ENCODE measurements at places on chromosomes 1 and 21. TPM values are rescaled to one million over a fixed set of nuclear protein-coding genes. Genes with fewer than 3 reads are reported as not detected.

The PTPN22 gene
- total RNA-seq = not detected

The SERTAD4 gene
- 1.1 TPM for total RNA-seq

The SLX9 gene
- total RNA-seq = 33.1 TPM

The PROK1 gene
- total RNA-seq = not detected

The B3GALT5 gene
- 1.6 TPM for total RNA-seq

The TNFRSF9 gene
- 0.60 TPM for total RNA-seq

The KIAA0040 gene
- total RNA-seq = 2.4 TPM

The TNFSF4 gene
- 1.7 TPM for total RNA-seq

GRCh38 chr1:90155721-90156487, 161.0 kb downstream of the ZNF326 start:
- DNase-seq = no peak

GRCh38 chr1:18426580-18426979, 54.1 kb upstream of the KLHDC7A start:
- no peak for DNase-seq

DNA sequence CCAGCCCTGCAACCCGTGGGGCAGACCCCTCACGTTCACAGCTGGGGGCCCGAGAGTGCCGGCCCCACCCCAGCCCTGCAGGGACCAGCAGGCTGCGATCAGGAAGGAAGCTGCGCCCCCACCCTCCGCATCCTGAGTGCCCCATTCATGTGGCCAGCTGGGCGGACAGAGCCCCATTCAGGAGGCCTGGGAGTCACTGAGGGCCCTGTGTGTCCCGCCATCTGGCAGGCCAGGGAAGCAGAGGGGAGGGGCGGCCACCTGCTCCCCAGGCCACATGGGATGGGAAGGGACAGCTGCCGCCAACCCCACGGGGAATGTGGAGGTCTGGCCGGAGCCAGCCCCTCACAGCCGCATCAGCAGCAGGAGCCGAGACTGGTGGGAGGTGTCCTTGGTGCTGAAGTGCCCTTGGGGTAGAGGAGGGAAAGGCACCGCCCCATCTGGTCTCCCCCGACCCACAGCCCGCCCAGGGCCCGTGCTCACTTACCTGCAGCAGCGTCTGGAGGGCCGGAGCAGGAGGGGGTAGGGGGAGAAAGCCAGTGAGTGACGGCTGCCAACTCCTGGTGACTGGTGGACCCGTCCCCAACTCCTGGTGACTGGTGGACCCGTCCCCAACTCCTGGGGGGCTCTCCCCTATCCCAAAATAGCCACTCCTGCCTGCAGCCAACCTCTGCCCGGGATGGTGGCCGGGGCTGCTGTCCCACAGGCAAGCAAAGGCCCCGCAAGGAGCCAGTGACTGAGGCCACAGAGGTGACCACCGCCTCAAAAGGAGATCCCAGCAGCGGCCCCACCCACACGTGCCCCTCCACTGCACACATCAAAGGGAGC, 8.7 kb downstream of the ACAP3 start:
- DNase-seq = no peak

DNA sequence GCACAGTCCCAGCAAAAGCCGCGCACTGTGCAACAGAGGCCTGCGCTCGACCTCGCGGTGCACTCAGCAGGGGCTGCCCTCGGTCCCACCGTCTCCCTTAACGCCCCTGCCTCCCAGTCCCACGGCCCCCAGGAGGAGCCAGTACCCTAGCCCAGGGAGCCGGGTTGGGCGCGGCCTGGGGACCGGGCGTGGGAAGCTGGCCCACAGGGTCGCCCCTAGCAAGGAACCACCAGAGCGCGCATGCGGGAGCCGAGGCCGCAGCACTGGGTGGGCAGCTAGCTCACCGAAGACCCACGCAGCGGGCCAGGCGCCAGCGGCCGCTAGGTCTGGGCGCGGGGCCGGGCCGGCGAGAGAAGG, 21.6 kb upstream of the ZNF678 start:
- DNase-seq = no peak

- no peak for DNase-seq
These were observed 1.2 kb upstream of the SLC25A33 start for GRCh38 chr1:9537863-9538668.

DNA sequence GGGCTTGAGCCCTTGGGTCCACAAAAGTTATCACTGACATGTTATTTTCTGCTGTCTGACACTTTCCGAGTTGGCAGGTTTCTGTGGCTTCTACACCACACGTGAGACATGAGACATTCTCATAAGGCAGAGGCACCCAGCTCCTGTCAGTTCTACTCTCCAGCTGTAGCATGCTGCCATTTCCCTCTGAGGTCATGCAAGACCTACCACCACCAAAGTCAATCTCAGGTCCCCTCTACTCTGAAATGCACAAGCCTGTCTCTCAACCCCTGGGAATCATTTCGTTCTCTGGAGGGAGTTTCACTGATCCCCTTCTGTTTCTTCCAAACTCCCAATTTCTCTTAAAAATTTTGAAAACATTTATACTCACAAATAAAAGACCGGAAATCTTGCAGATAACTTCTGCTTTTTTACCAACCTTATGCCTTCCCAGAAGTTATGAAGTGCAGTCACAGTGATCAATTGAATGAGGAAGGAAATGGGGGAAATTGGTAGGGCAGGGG, 39.5 kb upstream of the CR2 start:
- DNase-seq = no peak

DNA sequence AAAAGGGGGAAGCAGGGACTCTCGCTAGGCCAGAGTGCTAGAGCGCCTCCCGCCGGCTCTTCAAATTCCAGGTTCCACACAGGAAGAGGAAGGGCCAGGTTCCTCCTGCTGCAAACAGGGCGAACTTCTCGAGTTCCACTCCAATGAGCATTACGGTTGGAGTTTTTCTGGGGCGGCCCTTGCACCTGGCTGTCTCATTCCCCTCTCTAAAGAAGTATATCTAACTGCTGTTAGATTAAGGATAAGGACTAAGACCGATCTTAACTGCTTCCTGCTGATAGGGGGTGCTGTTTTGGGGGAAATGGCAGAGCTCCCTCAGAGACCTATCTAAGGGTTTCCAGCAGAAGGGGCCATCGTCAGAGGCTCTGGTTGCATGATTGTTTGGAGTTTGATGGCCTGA, 138.0 kb downstream of the RABGAP1L start:
- DNase-seq = no peak

- DNase-seq = no peak
These were observed 163.0 kb upstream of the TNR start for GRCh38 chr1:175906370-175906769.

DNA sequence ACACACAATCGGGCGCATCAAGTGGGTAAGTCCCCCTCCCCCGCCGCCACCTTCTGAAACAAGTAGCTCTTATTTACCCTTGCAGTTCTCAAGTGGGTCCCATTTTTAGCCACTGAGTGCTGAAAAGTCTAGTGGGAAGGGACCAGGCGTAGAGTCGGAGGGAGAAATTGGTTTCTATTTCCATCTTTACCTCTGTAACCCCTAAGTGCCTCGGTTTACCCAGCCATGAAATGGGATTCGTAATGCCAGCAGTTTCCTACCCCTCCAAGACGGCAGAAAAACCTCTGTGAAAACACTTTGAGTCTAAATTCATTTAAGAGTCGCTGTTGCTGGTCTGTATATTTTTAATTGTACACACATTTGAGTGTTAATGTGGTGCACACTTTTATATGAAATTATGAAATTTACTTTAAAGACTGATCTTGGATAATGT, 928 bp downstream of the TLCD4 start:
- no peak for DNase-seq

DNA sequence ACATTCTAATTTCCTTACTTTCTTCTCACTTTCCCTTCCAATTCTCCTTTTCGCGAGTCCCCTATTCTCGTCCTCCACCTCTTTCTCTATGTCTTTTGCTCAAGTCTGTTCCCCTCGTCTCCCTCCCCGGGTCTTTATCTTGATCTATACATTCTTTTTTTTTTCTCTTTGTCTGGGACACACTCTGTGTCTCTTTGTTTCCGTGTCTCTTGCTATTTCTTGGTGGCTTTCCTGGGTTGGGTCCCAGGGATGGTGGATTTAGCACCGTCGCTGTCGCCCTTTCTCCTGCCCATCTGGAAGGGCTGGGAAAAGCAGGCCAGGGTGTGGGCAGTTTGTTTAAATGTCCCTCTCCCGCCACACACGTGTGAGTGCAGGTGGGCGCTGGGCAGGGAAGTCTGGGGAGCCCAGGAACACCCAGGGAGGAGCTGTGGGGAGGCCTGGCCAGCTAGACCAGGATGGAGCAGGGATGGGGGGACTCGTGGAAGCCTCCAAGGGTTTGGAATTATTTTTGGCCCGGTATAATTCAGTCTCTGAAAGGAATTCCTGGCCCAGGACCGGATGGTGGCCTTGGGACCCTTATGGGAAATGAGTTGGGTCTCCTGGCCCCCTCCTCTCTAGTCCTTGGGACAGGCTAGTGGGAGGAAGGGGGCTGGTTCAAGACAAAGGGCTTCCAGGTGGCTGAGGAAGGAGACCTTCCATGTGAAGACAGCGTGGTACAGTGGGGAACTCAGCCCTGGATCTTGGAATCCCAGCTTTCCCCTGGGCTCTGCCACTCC, 9.5 kb upstream of the ID3 start:
- no peak for DNase-seq

GRCh38 chr1:29639741-29640427, 403.6 kb downstream of the PTPRU start:
- peak; percentile 7 for DNase-seq

DNA sequence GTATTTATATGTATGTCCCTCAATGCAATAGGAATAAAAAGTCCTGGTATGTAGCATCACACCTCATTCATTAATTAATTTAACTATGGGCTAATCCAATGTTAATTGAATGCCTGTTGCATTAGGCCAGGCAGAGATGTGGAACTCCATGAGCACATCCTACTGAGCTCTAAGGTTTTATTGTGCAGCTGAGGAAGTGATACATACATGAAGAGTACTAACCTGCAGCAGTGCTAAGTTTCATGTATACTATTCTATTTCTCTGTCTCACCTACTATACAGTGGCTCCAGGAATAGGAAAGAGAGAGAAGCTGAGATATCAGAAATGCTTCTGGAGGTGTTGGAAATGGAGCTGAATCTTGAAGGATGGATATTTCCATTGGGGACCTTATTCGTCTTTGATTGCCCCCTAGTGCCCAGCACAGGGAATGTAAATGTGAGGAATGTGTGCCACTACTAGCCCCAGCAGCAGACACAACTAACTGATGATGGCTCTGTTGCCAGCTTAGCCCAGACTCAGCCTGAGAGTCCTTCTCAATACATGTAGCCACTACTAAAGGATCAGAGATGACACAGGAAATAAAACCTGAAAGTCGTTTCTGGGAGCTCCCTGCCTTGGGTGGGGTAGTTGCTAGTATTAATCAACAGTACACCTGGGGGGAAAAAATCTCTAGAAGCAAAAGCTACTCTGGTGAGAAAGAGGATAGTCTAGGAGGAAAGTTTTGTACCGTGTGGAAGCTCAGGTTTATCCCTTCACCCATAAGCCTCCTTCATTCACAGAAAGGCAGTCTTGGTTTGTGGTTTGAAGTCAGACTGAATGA, 173.3 kb upstream of the FOXD3 start:
- DNase-seq = peak; percentile 17

GRCh38 chr1:6962478-6962995, 177.3 kb downstream of the CAMTA1 start:
- DNase-seq = peak; percentile 52

- no peak for DNase-seq
These were observed 33.6 kb downstream of the MAN1C1 start for GRCh38 chr1:25650289-25650576.

- DNase-seq = no peak
These were observed 624.4 kb downstream of the LMO4 start for GRCh38 chr1:87953121-87953520.

- no peak for DNase-seq
These were observed 541.7 kb upstream of the PBX1 start for GRCh38 chr1:164017239-164017638.

- DNase-seq = no peak
These were observed 201.9 kb downstream of the TOMM20 start for GRCh38 chr1:234926559-234927311.

DNA sequence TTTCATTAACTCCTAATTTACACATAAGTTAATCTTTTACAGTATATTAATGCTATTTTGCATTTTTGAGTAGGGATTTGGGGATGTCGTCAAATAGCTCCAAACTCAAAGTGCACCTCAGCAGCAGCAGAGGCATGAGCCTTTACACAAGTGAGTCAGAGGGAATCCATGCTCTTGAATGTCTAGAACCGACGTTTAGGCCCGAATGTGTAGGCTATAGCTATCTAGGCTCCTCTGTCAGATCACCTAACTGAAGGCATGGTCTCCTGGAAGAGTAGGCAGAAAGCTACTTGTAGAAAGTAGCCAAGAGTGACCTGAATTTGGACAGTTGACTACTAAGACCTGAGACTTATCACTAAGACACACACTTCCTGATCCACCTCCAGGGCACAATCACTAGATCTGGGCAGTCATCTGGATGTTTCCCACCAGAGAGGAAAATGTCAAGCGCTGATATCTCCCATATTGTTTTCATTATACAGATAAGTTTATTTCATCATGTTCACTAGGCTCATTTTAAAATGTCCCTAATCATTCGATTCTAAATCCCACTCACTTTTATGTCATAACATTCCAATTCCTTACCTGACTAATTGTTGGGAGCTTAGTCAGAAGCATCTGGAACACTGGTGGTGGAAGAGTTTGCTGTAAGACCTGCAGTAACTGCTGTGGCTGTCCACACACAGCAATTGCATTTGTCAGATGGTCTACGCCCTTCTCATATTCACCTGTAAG, 15.3 kb downstream of the TOMM20 start:
- DNase-seq = no peak

GRCh38 chr21:32519945-32520874, 65.1 kb downstream of the TCP10L start:
- no peak for DNase-seq

Measured in progenitor cell of endocrine pancreas (in vitro differentiated cells).